ENCODE measurements at places on chromosomes 1 and 21.

- no peak for DNase-seq
These were observed 54.6 kb upstream of the RWDD3 start for GRCh38 chr1:95179205-95179986.

GRCh38 chr1:21763694-21764419 is 19.1 kb downstream of the USP48 start:
- no peak for DNase-seq

DNA sequence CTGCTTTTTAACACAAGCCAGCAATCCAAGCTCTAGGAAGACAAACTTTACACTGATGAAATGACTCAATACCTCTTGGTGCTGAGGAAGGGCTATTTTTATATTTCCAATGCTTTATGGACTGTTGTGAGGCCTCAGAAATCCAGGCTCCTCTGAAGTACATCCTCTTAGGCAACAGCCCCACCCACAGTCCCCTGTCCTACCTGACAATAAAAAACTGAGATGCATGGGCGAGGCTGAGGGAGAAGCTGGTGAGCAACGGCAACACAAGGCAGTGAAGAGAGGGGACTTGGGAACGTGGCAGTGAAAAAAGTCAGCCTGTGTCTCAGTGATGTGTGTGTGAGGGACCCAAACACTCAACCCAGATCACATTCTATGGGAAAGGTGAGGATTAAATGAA is 10.1 kb upstream of the CPT2 start:
- DNase-seq, result no peak

DNA sequence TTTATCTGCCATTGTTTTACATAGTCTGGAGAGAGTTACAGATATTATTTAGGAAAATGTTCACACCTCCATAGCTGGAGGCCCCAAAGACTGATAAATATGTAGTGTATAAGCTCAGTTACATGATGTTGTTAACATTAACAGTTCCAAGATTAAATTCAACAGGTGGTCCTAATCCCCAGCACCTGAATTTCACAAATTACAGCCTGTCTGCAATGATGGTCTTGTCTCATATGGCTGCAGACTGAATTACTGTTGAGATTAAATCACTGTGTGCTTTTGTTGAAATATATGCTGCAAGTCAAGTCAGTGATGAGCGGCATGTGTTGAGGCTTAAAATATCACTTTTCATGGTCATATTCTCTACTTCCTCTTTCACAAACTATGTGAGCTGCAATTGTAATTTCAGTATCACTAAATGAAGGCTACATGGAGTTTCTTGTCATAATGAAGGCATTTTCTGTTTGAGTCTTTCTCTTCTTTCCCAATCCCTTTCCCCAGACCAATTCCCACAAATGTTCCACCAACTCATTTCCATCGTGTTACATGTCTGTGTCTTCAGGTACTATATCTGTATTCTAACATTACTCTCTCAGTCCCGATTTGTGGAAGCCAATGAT is 4.2 kb downstream of the ST6GALNAC5 start:
- DNase-seq, result no peak

GRCh38 chr1:55234016-55234415 is 18.9 kb upstream of the USP24 start:
- DNase-seq, result no peak

DNA sequence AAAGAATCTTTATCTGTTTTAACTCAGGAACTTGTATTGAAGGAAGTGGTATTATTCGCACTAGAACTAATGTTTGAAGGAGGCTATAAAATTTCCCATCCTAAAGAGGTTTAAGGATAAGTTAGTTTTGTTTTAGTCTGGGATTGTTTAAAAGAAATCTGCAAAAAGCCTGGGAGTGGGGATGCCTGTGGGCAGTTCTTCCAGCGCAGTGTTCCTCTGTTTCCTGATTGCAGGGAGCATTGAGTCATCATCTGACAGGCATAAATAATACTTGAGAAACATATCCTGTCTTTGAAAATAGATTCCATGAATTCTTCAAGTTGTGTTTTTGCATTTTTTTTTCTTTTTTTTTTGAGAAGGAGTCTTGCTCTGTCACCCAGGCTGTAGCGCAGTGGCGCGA is 350.8 kb upstream of the PTBP2 start:
- peak; percentile 79 for DNase-seq

GRCh38 chr1:44472620-44473525 is 67.8 kb downstream of the RNF220 start:
- no peak for DNase-seq

DNA sequence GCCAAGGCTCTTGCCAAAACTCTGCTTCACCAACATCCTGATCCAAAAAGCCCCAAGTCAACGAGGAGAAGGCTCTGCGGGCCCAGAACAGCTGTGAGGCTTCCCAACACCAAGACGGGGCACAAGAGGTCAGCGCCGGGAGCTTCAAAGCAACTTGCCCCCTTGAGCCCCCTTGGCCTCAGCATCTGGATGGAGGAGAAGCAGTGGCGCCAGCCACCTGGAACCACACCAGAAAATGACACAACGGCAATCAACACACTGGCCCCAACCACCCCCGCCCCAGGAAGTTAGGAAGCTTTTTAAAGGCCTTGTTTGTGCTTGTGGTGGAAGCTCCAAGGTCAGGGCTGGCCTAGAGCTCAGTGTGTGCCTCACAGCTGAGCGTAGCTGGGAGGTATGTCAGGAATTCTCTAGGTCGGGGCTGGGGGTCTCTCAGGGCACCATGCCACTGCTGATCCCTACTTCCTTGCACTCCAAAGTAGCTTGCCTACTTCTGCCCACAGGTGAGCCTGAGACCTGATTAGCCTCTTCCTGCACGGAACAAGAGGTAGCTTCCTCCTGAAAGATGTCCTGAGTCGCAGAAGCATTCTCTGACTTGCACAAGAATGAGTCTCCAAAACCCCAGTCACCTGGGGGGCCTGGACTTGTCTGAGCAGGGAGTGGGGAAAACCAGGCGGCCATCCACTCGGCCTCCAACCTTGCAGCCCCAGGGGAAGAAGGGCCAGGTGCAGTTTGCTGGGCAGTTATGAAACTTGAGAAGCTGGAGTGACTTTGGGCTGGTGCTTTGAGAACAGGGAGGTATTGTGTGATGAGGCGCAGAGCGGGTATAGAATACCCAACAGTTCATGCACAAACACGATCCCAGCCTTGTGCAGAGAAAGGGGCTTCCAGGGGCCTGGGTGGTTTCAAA is 9.7 kb upstream of the SRP9 start:
- no peak for DNase-seq

- DNase-seq, result no peak
These were observed 72.9 kb upstream of the CD53 start for GRCh38 chr1:110800079-110800478.

- no peak for DNase-seq
These were observed 9.8 kb upstream of the FNBP1L start for GRCh38 chr1:93437976-93438605.

Data from pulmonary artery endothelial cell (primary cell).